ENCODE measurements at places on chromosomes 13 and 19.

DNA sequence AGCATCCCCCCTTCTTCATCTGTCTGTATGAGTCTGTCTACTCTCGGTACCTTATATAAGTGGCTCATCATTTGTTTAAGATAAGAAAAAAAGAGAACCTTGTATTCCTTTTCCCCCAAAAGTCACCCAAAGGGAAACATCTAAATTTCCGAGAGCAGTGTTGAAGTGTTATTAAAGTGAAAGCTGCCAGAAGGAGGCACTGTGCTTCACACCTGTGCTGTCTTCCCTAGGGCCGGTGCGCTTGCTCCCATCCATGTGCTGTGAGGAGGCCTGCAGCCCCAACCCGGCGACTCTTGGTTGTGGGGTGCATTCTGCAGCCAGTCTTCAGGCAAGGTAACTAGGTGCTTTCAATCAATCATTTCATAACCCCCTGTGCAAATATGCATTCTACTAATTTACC, 97.5 kb downstream of the TNFRSF19 start:
- DNase-seq: no peak

DNA sequence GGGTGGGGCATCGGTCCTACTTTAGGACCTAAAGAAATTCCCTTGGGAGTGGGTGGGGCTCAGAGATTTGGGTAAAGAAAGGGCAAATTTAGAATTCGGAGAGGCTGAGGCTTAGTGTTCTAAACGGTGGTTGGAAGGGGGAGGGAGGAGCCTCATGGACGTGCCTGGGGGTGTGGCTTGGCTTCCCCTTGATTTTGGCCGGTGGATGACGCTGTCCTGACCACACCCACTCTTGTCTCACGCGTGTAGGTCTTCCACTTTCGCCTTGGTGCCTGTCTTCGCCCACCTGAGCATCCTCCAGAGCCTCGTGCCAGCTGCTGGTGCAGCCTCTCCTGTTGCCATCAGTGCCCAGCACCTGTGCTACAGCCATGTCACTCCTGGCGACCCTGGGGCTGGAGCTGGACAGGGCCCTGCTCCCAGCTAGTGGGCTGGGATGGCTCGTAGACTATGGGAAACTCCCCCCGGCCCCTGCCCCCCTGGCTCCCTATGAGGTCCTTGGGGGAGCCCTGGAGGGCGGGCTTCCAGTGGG, 1.2 kb upstream of the NUP62 start:
- no peak for DNase-seq

DNA sequence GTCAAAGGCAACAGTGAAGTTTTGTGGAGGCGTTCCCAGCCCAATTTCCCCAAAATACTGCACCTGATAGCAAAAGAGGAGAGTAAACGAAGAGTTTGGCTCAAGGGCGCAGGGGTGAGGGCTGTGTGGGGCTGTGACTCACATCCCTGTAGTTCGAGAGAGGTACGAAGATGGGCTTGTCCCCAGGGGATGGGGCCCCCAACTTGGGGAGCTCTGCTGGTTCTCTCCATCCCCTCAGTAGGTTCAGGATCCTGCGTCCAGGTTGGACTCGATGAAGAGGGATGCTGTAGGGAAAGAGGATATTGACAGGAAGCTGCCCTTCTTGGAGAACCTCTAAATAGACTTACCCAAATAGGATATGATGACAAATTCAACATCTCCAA, 3.4 kb downstream of the NAPSA start:
- no peak for DNase-seq

DNA sequence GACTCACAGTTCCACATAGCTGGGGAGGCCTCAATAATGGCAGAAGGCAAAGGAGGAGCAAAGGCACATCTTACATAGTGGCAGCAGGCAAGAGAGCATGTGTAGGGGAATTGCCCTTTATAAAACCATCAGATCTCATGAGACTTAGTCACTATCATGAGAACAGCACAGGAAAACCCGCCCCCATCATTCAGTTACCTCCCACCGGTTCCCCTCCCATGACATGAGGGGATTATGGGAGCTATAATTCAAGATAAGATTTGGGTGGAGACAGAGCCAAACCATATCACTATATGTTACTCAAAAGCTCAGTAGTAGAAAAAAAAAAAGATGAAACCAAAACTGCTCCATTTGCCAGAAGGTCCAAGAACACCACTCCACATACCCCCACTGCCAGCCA, 58.5 kb downstream of the DNAJC15 start:
- no peak for DNase-seq

GRCh38 chr13:74306496-74306895, 172.3 kb upstream of the KLF12 start:
- DNase-seq: no peak

- DNase-seq: no peak
These were observed 808 bp downstream of the SLITRK5 start for GRCh38 chr13:87671753-87672605.

DNA sequence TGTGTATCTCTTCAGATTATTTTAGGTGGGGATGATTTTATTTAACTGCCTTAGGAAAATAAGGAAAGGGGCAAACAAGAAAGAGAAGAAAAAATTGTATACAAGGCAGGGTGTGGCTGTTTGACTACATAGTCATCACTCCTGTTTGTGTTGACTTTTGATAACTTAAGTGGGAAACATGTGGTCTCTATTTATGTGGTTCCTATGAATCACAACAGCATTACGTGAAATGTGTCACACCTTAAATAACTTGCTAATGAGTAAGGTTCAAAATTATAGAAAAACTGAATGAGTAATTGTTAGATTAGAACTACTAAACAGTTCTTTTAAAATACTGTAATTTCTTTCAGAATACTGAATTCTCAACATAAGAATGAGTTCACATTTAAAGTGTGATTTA, 69.3 kb downstream of the LMO7 start:
- DNase-seq: peak; percentile 4

DNA sequence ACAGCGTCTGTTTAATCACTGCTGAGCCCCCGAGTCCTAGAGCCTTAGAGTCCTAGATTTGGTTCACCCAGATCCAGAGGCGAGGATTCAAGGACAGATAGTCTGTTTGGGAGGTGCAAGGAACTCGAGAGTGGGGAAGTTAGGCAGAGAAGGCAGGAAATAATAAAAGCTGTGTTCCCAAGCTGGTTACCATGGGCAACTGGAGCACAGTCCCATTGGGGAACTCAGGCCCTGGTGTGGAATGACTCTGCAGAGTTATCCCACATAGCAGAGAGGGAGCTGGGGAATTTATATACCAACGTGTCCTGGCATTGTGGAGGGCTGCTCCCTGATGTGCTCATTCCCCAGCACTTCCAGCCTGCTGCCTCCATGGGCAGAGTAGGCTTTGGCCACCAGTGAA, 9.7 kb downstream of the IGSF23 start:
- DNase-seq: no peak

- no peak for DNase-seq
These were observed 104.9 kb downstream of the MZT1 start for GRCh38 chr13:72622546-72622945.

DNA sequence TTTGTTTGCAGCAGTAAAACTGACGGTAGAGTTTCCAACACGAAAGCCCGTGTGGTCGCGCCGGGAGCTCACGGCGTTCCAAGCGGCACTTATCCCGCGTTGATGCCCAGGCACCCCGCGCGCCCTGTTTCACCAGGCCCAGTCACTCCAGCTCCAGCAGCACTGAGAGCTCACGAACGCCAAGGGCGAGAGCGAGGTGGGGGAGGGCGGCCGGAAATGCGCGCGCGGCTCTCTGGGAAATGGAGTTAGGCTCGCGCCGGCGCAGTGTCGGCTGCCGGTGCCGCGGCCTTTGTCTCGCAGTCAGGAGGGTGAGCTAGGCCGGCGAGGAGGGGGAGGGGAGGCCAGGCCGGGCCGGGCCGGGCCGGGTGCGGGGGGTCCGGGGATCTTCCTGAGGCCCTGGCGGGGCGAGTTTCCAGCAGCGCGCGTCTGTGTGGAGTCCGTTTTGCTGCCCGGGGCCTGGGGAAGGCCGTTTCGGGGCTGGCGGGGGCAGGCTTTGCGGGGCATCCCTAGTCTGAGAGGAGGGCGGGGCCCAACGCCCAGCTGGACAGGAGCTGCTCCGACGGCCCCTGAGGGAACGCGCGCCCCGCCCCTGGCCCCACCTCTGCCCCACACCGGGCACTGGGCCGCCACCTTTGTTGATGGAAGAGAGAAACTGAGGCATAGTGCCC, at the start of gene ZNF135:
Gene ZNF135, plus strand, starts transcription at position 280 of the 668 bp plus-strand sequence. CDS start 721 bp downstream, outside the sequence.
- peak; percentile 55 for DNase-seq

DNA sequence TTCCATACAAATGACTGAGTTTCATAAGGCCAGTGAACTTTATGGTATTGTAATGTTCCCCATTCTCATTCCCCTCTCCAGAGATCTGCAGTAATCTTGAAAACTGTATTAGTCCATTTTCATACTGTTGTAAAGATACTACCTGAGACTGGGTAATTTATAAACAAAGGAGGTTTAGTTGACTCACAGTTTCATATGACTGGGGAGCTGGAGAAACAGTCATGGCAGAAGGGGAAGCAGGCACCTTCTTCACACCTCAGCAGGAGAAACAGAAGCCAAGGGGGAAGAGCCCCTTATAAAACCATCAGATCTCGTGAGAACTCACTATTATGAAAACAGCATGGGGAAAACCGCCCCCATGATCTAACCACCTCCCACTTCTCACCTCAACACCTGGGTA, 318.7 kb upstream of the KLF12 start:
- DNase-seq: no peak

GRCh38 chr13:75357576-75358289, 124.2 kb downstream of the TBC1D4 start:
- peak; percentile 55 for DNase-seq

DNA sequence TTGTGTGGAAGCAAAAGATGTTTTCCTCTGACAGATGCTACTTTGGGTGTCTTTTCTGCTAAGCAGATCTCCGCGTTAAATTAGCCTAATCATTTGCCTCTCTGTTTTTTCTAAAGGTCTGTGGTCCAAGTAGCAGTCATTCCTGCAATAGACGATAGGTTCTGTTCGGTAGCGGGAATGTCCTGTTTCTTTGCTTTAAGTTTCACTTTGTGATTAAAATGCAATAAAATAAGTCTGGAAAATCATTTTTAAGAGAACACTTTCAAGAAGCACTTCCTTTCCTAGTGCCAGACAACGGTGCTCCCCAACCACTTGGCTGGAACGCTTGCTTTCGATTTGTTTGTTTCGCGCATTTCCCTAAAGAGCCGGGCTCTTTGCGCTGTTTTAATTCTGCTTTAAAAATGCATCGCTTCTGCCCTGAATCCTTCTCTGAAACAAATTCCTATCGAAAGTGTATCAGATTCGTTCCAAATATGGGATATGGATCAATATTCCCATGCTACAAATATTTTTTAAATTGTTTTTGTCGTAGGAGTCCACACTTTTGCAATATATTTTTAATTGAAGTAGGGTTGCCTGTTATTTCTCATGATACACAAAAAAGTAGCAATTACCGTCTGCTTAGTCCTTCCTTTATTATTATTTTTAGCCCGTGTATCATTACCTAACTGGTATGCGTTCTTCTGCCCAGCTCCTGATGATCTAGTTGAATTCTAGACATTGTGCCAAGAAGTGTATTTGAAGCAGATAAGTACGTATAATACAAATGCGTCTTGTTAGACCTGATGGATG, 14.2 kb downstream of the ZIC2 start:
- no peak for DNase-seq

GRCh38 chr13:95260031-95260525, 41.2 kb downstream of the ABCC4 start:
- no peak for DNase-seq

GRCh38 chr19:53621885-53622740, 9.7 kb upstream of the DPRX start:
- DNase-seq: no peak

GRCh38 chr19:51158474-51159129, 16.5 kb downstream of the SIGLEC7 start:
- DNase-seq: peak; percentile 53

- no peak for DNase-seq
These were observed 5.1 kb downstream of the ISOC2 start for GRCh38 chr19:55456347-55456746.

DNA sequence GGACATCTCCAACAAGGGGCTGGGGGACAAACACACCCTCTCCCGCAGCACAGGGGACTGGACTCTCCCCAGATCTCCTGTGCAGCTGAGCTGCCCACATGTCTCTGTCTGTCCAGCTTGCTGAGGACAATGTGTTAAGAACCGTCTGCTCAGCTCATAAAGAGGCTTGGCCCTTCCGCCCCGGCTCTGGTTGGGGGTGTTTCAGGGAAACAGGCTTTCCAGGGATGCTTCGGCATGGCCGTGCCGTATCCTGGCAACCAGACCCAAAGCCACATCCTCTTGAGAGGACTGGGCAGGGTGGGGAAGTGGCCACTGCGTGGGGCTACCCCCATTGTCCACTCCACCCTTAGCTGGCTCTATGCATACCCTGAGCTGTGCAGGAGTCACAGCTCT, 41.1 kb upstream of the CHST8 start:
- DNase-seq: no peak

- no peak for DNase-seq
These were observed 41.5 kb upstream of the C13orf46 start for GRCh38 chr13:114015111-114015968.

DNA sequence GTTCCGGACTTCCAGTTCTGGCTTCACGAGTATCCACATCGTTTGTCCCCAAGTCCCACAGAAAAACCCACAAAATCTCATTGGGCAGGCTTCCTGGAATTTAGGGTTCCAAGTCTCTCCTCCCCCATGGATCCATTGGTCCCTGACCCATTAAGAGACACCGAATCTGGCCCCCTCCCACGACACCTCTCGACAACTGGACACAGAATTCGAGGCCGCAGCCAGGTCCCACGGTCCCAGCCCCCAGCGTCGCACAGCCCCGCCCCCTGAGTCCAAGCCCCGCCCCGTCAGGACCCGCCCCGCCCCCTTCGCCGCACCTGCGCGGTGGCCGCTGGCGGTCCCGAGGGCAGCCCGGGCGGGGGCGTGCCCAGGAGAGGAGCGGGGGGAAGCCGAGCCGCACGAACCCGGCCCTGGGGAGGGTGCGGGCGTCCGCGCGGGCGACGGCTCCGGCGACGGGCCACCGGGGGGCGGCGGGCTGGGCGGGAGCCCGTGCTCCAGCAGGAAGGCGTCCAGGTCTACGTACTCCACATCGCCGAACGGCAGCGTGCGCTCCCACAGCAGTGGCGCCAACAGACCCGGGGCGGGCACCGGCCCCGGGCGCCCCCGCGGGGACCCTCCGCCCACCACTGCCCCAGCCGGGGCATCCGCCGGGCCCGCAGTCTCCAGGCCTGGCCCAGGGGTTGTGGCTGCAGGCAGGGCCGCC, 1.8 kb downstream of the DBP start:
- DNase-seq: peak; percentile 73

DNA sequence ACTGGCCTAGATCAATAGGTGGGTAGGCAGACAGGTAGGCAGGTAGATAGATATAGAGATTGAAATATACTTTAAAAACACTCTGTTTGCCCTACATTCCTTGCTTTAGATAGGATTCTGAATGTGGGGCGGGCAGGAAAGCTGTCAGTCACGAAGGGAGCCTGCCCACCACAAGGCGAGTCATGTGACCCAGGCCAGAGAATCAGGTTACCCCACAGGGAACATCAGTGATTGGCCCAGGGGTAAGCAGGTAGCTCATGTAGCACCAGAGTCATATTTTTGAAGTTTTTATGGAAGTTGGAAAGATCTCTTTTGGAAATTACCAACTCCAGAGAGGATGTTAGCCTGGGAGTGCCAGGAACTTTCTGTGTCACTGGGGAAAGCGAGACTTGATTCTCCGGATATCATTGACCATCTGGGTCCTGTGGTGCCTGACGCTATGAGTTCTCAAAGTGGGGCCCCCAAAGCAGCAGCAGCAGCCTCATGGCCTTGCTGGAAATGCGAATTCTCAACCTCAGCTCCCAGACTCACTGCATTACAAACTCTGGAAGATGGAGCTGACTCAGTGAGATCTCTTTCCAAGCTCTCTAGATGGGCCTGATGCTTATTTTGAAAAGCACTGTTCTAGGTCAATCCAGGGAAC, 60.3 kb downstream of the IRS2 start:
- DNase-seq: no peak
